ENCODE measurements at places on chromosomes 12 and 14. TPM values are rescaled to one million over a fixed set of nuclear protein-coding genes. Genes with fewer than 3 reads are reported as not detected.

GRCh38 chr12:67647181-67647798 is 1.3 kb upstream of the DYRK2 start:
- DNase-seq, result no peak

GRCh38 chr12:69252033-69252432 is 12.7 kb downstream of the CPSF6 start:
- DNase-seq, result peak; percentile 33

GRCh38 chr12:15276088-15276698 is 46.1 kb upstream of the PTPRO start:
- peak; percentile 69 for DNase-seq

GRCh38 chr12:108854451-108855283 is 2.7 kb downstream of the SSH1 start:
- DNase-seq, result peak; percentile 99

GRCh38 chr14:94423453-94424056 is 29.0 kb downstream of the SERPINA11 start:
- DNase-seq, result peak; percentile 39

- DNase-seq, result no peak
Observed at GRCh38 chr14:59538936-59539335, 37.7 kb downstream of the CCDC175 start.

DNA sequence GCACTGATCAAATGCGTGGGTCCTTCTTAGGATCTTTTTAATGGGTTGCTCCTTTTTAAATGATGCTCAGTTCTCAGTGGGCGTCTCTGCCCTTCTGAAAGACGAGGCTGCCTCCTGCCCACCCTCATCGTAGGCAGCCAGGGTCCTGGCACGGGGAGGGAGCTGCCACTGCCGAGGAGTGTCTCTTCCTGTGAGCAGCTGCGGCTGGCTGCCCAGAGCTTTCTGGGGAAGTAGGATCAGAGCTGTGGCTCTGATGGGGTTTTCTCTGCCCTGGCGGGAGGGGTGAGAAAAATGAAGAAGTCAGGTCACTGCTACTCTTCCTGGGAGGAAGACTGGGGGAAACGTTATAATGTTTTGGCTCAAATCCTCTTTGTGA is 31.1 kb upstream of the BEGAIN start:
- DNase-seq, result no peak

DNA sequence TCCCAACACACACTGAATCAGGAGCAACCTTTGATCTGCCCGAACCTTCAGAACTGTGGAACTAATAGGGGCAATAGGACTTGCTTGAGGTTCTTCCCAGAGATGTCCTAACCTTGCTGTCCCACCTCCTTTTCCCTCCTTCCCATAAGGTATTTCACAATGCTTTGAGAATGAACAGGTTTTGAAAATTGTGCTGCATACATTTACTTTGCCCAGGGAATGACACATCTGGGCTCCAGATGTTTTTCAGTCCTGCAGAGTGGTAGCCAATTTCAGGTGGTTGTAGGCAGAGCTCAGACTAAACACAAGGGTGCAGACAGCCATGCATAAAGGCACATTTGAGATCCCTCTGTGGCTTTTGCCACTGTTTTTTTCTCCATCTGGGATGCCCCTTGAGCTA is 206.7 kb upstream of the PWP1 start:
- no peak for DNase-seq

DNA sequence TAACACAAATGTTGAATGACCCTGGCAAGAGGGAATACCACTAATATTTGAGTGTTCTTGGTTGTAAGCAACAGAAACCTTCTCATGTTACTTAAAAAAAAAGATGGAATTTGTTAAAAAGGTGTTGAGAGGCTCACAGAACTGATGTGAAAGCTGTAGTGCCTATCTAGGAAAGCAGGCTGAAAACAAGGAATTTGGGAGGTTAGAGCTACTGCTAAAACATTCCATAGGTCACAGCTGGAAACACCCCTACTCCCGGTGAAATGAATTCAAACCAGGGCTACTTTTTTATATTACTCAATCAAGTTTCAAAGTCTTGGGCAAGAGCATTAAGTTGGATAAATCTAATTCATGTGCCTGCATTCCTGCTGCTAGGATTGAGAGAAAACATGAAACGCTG is 104.1 kb downstream of the SLC35F4 start:
- no peak for DNase-seq

DNA sequence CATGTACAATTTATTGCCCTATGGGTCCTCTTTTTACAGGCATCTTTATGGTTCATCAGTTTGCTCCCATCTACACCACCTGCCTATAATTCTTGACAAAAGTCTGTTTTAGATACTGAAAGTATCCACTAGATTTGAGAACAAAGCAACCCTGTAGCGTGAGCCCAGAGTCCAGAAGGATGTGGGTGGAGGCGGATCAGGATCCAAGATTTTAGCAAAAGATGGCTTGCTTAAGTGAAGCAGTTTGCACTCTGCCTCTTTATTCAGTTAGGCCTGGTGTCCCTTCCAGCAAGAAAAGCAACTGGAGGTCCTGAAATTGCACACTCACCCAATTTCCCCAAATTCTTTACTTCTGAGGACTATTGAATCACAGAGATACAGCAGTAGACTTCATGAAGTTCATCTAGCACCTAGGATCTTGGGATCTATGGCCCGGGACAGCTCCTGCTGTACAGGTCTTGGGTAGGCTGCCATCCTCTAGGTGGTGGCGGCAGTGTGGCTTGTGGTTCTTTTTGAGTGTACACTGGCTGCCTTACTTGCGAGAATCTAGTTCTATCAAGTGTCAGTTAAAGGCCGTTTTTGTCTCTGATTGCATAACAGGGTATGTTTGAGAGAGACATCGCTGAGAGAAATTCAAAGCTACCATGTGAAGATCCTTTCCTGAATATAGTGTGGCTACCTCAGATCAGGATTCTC is 873.2 kb downstream of the NRXN3 start:
- no peak for DNase-seq

DNA sequence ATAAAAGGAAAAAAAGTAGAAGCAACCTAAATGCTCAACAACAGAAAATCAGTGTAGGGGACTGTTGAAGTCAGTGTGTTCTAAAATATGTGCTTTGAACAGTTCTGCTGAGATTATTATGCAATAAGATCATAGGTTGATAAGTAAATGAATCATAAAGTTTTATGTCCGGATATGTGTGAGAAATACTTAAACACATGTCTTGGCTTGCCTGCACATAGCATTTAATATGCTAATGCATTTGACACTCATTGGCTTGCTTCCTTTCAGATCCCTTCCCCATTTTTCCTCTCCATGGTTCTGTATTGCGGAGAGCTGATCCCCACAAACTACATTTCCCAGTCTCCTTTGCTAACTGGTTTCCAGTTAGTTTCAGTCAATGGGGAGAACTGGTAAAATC is 573.8 kb upstream of the TBX3 start:
- no peak for DNase-seq

GRCh38 chr12:11891754-11892386 is 178.9 kb upstream of the BCL2L14 start:
- no peak for DNase-seq

DNA sequence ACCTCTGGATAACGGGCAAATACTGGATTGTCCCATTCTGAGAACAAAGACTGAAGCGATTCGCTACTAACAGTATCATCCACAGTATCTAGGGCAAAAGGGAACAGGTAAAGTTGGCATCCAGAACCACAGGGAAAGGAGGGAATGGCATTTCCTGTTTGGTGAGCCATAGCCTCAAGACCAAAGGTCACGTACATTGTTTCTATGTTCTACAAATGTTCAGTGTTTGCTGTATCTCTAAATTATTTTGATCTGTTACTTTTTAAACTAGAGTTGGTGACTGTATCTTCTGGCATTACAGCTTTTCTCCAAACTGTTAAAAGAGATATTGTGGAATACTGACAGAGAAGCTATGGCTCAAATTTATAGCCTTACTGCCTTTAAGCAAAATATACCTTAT is 9.7 kb downstream of the MLH3 start:
- no peak for DNase-seq

DNA sequence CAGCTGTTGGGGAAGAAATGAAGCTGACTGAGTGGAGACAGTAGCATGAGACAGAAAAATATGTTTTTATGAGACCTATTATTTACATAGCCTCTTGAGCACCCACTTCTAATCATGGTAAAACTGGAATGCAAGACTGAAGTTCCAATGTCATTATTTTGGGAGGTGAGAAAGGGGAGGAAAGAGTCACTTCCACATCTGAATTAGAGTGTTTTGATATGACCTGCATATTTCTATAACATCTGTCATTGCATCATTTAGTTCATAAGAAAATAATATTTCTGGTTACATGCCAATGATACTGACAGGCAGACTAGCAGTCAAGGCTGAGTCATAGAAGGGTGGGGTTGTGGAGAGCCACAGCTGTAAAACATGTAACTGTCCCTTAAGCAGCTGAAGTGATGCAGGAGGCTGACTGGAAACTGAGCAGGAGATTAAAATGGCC is 26.7 kb downstream of the NTN4 start:
- DNase-seq, result peak; percentile 96

GRCh38 chr12:132669166-132669879 is 17.8 kb downstream of the POLE start:
- no peak for DNase-seq

Gene IGF1
- total RNA-seq, result not detected

Gene PPP2R5C
- total RNA-seq, result 78.0 TPM

Gene P2RX2
- not detected for total RNA-seq

Gene RAPGEF3
- 1.8 TPM for total RNA-seq

Gene ADSS1
- 2.5 TPM for total RNA-seq

Gene FZD10
- not detected for total RNA-seq

Gene LHX5
- total RNA-seq, result not detected

Gene TAS2R19
- 1.9 TPM for total RNA-seq

Gene EML5
- 0.17 TPM for total RNA-seq

Gene OR6S1
- total RNA-seq, result not detected
